ENCODE measurements at places on chromosomes 1 and 21.

DNA sequence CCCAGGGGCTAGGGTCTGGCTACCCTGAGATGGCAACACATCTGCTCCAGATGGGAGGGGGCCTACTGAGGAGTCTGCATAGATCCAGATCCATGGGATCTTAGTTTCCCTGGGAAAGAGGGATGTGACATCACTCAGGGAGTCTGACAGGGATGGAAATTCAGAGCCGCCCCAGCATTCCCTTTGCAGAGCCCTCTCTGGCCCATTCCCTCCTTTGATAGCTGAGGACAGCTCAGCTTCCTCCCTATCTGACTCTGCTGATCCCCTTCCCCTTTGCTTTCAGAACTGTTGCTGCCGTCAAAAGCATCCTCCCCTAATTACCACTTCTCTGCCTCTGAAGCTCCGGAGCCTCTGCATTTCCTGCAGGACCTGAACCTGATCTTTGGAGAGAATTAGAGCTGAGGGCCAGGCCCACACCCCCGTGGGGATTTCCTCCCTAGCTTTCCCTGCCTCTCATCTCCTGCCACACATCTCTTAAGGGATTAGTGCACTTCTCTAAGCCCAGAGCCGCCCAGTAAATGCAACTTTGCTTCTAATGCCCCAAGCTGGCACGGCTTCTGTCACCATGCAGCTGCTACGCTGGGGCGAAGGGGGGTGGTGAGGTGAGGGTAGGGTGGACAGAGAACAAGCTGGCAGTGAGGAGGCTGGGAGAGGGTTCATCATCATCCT lies 9.5 kb upstream of the ASCL5 start:
- ATAC-seq = no peak

DNA sequence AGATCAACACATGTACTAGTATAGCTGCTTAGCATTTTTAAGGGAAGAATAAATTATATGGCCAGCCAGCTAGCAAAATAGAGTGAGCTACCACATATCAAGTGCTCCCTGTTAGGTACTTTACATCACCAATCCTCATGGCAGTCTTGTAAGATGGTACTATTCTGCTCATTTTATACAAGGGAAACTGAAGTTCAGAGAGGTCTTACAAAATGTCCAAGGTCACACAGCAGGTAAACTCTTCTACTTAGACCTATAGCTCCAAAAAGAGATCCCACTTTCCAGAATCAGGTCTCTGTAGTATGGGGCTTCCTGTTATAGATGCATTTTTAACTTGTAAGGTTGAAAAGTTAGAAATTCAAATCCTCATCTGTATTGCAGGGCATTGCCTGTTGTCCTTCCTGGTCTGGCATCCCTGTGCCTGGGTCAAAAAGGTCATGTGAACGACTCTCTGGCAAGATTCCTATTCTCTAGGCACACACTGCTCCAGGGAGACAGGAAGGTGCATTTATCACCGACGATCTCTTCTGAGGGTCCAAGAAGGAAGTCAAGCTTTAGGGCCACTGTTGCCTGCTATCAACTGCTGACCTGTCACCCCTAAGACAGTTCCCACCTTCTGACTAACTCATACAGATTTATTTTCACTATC lies 41.1 kb downstream of the TRIT1 start:
- ATAC-seq = no peak

DNA sequence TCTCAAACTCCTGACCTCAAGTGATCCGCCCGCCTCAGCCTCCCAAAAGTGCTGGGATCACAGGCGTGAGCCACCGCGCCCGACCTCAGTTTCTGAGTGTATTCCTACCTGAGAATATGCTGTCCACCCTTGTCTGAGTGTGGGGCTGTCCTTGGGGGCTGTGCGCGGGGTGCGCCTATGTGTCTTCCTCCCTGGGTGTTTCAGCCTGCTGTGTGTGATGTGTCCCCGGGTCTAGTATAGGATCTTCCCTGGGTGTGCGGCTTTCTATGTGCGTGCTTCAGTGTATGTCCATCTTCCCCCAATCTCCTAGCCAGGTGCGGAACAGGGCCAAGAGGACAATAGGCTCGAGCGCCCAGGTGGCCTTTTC lies 8.3 kb upstream of the ID3 start:
- no peak for ATAC-seq

DNA sequence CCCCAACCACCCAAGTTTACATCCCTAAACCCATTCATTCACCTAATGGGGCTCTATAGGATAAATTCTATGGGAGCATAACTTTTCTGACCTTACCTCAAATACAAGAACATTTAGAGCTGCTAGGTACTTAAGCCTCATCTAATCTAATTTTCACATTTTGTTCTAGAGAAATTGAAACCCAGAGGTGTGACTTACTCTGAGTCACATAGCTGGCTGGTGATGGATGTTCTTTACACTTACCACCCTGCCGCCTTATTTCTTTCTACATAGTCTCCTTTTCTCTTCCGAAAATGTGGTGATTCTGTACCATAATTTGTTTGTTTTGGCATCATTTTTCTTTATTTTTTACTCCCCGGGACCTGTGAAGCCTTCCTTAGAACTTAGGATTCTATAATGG lies 20.3 kb downstream of the TIPRL start:
- ATAC-seq = no peak

DNA sequence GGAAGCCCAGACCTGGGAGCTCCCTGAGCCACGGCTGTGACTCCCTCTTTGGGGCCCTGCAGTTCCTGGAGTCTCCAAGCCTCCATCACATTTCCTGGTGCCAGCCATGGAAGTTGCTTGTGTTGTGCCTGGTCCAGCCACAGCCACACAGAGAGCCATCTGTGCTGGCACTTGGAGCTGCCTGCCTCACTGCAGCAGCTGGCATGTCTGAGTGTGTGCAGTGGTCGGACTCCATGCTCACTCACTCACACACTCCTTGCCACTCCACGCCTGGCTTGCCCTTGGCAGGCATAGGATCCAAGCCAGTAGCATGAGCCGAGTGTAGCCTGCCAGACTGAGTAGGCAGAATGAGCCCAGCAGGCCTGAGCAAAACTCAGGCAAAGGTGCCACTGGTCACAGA lies 516.3 kb upstream of the BEND5 start:
- no peak for ATAC-seq

- ATAC-seq = no peak
Measured at GRCh38 chr1:91499904-91500755, 521 bp upstream of the CDC7 start.

- no peak for ATAC-seq
Measured at GRCh38 chr21:38813547-38813946, 7.8 kb downstream of the ETS2 start.

GRCh38 chr1:225772848-225773247 lies 4.8 kb upstream of the SRP9 start:
- ATAC-seq = no peak

DNA sequence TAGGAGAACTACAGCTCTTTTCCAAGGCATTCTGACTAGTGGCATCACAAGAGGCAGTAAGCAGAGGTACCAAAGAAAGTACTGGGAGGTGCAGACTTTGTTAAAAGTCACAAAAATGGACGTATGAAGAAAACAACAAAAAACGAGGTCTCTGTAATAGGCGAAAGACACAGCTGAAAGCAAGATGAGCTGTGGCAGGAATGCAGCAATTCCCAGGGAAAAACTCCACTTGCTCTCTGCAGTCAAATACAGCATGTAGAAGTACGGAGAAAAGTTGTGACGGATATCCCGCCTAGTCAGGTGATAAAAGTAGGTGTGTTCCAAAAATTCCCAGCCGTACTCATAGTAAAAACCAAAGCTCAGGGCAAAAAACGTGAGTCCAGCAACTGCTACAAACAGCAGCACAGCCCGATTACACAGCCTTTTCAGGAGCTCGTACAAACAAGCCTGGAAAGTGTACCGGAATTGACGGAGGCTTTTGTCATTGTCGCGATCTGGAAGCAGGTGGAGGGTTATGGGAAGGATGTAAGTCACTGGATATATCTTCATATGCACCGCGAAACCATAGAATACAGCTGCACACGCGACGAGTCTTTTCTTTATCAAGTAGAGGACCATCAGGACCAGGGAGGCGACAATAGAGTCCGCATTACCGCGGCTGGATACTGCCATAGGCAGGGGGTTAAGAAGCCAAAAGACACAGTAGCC lies 979 bp downstream of the PIGM start:
- peak; percentile 14 for ATAC-seq

GRCh38 chr1:167533851-167534300 lies 15.5 kb upstream of the CD247 start:
- ATAC-seq = peak; percentile 21

DNA sequence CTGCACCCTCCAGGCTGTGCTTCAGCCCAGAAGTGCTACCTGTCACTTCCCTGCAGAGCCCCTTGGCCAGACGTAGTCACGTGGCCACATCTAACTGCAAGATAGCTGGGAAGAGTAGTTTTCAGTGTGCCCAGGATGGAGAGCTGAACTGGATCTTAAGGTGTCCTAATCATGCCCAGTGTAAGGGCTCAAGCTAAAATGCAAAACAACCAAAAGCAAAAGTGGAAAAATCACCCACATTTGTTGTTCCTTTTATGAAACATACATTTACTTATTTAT lies 59.4 kb upstream of the ROR1 start:
- no peak for ATAC-seq

- ATAC-seq = no peak
Measured at GRCh38 chr1:215529111-215529510, 38.0 kb upstream of the KCTD3 start.

DNA sequence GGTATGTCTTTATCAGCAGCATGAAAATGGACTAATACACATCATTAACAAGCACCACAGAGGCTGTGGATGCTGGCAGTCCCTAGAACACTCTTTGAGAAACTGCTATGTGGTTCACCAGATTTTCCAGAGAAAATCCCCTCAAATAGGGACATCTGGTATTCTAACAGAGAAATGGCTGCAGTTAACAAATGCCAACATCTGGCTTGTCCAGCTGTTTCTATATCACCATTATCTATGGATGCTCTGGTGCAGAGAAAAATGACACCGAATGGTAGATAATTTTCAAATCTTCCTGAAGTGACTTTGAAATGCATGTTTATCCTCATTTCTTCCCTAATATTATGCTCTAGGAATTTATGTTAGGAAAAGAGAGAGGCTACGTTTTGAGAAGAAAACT lies 403.5 kb upstream of the PROX1 start:
- no peak for ATAC-seq

GRCh38 chr1:78553859-78554258 lies 63.1 kb downstream of the PTGFR start:
- ATAC-seq = no peak

- no peak for ATAC-seq
Measured at GRCh38 chr1:46333300-46334029, 7.1 kb upstream of the NSUN4 start.

DNA sequence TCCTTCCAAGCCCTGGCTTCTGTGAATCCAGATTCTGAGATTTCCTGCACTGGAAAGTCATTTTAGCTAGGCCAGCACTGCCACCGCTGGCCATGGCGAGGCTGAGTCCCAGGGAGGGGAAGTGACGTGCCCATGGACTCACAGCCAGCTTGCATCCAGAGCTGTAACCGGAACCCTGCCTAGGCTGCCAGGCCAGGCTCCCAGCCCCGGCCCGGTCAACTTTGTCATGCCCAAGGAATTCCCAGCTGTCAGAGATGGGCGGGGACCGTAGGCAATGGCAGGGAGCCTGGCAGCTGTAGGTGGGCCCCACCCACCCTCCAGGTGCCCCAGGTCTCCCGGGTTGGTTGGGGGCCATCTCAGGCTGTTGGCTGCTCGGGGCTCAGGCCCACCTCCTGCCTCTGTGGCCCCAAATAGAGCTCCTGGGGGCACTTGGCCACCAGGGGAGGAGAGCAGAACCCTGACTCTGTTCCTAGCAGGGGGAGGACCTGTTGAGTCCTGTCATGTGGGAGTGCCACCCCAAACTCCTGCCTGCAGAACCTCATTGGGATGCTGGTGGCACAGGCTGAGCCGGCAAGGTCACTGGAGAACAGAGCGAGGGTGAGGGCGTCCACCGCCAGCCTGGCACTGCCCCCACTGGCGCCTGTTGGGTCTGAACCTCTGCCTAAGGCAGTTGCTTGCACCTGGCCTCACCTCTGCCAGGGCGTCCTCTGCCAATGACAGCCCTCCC lies 57.8 kb downstream of the FOXO6 start:
- ATAC-seq = no peak

GRCh38 chr1:109626682-109627408 lies 7.2 kb downstream of the AMPD2 start:
- no peak for ATAC-seq

DNA sequence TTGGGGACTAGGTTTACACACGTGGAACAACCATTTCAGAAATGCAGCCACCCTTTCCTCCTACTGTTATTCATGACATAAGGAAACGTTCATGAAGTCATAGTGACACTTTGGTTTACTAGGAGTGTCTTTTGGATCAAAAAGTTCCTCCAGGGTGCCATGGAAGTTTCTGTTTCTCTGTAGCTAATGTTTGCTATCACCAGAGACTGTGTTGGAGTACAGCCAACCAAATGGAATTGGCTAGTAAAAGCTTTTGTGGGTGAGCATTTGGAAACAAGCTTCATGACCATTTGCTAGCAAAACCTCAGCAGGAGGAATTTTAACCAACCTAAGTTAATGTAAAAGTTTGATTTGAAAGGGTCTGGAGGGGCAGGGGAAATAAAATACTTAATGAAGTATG lies 43.9 kb upstream of the ADGRL2 start:
- ATAC-seq = no peak

DNA sequence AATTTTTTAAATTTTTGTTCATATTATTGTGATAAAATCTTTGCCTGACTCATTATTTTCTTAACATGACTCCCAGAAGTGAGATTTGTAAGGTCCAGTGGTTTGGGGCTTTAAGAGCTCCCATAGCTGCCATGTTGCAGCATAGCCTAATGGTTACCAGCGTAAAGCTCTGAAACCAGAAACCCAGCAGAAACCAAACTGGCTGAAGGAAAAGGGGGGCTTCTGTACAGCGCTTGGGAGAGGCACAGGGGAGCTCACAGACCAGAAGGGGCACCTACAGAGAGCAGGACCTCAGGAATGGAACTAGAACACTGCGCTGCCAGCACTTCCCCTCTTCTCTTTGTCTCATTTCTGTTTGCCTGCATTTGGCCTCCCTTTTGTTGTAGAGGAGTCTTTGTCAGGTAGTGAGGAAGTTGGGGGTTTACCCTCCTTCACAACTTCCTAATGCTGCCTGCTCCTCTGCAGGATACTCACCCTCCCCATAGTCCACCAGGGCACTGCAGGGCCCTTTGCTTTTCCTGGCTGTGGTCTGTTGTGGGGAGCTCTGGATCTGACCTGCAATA lies 2.6 kb upstream of the PYCR2 start:
- no peak for ATAC-seq

GRCh38 chr1:61375082-61375880 lies 292.9 kb downstream of the NFIA start:
- no peak for ATAC-seq

GRCh38 chr1:37722181-37723071 lies 30.1 kb downstream of the CDCA8 start:
- no peak for ATAC-seq

GRCh38 chr1:50268049-50268448 lies 155.2 kb downstream of the DMRTA2 start:
- ATAC-seq = no peak

DNA sequence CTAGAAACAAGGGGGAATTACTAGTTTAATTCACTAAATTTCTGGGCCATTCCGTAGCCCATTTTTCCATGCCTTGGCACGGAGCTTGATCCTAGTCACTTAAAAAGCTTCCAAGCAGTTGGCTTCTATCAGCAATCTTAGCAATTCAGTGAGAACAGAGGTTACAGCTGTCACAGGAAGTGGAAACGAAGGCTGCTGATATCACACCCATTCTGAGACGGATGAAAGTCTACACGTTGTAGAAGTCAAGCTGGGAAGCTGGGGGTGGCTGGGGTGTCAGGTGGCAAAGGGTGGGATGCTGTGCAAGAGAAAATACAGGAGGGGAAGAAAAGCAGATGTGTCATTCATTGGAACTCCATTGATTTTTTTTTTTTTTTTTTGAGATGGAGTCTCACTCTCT lies 11.8 kb upstream of the STMN1 start:
- ATAC-seq = no peak

Measured in activated CD4-positive, CD25-positive, alpha-beta regulatory T cell treated with anti-CD3 and anti-CD28 coated beads, Interleukin-2, amount 50 U/mL, for 24 hours (primary cell).